ENCODE measurements at places on chromosomes 7 and 10. TPM values are rescaled to one million over a fixed set of nuclear protein-coding genes. Genes with fewer than 3 reads are reported as not detected.
A peak's percentile ranks its signal among the peaks of the same experiment; 100 is the strongest.

GRCh38 chr7:38880035-38880434 lies 29.0 kb downstream of the VPS41 start:
- no peak for DNase-seq

DNA sequence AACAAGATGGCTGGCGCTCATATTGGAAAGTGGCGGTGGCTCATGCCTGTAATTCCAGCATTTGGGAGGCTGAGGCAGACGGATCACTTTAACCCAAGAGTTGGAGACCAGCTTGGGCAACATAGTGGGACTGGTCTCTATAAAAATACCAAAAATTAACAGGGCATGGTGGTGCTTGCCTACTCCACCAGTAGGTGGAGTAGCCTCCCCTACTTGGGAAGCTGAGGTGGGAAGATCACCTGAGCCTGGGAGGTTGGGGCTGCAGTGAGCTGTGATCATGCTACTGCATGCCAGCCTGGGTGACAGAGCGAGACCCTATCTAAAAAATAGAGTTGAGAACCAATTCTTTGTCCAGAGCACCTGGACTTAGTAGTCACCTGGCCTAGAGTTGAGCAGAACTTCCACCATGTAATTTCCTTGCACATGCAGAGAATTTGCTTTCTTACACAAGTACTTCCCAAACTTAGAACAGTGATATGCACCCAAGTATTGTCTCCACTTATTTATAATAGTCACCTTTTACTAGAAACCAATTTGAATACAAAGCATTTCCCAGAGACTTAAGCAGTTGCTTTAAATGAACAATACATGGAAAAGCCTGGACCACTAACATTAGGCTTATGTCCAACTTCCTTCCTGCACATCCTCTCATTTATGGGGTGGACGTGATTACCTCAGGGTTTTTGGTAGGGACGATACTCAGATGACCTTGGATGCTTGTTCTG lies 15.9 kb downstream of the LAMB4 start:
- no peak for DNase-seq

DNA sequence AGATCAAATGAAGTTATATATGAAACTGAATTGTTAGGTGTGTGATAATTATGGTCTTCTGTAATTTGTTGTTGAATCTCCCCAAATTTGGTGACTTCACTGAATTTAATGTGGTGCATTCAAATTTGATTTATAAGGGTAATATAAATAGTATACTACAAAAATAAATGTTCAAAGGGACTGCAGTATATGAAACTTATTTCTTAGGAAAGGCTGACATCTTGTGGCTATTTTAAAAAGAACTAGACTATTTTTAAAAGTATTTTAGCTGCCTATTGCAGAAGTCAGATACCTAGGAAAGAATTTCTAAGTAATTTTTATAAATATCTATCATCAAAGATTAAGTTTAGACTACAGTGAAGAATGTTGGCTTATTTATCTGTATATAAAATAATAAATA lies 36.6 kb downstream of the ATRNL1 start:
- DNase-seq, result no peak

DNA sequence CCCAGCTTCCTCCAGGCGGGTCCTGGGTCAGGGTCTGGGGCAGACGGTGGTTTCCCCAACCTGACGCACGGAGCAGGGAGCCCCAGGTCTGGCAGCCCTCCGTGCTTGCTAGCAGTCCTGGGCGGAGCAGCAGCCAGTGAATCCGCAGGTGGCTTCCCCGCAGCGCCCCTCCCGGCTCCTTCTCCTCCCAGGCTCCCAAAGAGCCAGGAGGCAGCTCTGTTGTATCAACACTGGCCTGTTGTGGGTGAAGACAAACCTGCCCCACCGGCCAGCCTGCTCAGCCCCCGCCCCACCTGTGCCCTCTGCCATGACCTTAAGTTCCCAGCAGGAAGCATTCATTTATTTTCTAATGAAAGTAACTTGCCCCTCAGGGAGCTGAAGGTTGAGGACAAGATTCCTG lies 24.0 kb upstream of the TMEM213 start:
- no peak for DNase-seq

- DNase-seq, result no peak
Observed at GRCh38 chr7:154387252-154387651, 335.1 kb downstream of the DPP6 start.

DNA sequence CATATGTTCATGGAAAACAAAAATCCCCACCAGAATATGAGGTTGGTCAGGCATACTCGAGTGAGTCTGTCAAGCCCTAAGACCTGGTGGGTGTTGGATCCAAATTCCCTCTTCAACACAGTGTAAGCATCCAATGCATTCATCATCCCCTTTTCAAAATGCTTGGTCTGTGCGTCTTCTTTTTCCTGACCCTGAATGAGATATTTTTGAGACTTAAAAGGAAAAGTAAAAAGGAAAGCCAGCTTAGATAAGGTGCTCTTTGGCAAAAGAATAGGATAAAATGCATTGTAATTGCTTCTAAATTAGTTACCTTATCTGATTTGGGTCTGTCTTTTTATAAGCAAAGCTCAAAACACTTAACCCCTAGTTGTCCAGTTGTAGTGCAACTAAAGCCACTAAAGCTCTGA lies 331.5 kb downstream of the PTEN start:
- DNase-seq, result no peak

DNA sequence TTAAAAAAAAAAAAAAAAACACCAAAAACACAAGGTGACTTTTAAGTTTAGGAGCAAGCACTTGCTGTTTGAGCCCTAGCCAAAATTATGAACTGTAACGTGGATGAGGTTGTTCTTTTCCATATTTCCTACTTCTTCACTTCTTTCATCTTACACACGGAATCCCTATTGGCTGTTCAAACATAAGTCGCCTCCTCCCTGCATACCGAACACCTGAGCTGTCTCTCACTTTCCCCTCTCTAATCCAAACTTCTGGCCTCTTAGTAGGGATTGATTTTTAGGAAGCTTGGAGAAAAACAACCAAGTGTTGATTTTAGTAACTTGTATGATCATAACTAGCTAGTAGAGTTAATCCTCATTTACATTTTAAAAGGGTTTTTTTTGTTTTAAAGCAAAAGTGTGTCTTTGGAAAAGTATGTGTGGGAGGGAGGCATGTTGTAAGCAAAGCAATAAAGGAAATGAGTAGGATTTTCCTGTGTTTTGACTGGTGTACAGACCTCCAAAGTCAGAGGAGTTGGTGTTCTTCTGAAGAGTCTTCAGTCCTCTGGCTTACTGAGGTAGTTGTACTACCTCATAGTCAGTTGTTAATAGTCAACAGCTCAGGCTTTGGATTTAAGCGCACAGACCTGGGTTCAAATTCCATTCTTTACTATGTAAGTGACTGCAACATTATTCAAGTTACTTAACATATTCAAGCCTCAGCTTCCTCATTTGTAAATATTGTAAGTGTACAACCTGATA lies 39.3 kb downstream of the RABGEF1 start:
- DNase-seq, result no peak

DNA sequence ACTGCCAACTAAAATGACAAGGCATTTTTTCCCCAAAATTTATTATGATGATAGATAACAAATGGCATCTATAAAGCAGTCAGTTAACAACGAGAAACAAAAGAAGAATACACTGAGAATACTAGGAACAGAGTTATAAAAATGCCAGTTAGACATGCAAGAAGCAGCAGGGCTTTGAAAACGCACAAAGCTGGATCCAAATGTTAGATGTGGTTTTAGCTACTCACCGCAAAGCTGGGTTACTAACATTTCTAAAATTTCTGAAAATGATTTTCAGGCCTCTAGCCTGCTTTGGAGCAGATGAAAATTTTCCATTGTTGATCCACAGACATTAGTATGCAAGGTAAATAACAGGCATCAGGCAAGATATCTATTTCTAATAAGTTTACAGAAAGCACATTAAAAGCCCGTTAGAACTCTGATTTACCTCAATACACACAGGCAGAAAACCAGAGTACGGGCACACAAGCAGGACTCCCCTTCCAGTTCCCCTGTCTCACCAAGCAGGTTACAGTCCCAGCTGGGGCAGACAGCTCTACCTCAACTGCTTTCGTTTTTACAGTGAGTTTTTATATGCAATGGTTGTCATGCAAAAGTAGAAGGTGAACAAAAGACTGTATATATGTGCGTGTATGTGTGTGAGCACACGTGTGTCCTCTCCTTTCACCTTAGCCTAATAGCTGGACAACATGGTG lies 37.9 kb downstream of the GLI3 start:
- no peak for DNase-seq

- DNase-seq, result no peak
Observed at GRCh38 chr7:151687523-151688235, 168.0 kb upstream of the RHEB start.

GRCh38 chr10:34121125-34121753 lies 693.9 kb downstream of the PARD3 start:
- no peak for DNase-seq

DNA sequence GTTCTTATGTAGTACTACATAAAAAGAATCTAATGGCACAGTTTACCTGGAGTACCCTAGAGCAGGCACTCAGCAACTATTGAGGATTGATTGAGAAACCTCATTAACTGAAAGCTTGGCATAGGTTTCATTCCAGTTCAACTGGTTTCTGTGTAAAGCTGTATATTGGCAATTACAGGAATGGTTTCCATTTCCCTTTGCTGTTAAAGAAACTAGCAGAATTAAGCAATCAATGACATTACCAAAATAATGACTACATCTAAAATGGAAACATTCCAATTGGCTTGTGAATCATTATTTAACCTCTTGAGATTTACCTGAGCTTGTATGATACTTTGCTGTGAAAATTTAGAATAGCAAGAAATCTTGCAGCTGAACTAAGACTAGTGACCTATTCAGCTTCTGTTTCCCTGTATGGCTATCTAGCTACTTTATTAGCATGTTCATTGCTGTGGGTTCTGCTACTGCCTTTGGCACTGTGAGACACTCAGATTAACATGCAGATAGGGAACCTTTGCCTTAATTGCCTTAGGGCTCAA lies 33.5 kb upstream of the CADPS2 start:
- no peak for DNase-seq

DNA sequence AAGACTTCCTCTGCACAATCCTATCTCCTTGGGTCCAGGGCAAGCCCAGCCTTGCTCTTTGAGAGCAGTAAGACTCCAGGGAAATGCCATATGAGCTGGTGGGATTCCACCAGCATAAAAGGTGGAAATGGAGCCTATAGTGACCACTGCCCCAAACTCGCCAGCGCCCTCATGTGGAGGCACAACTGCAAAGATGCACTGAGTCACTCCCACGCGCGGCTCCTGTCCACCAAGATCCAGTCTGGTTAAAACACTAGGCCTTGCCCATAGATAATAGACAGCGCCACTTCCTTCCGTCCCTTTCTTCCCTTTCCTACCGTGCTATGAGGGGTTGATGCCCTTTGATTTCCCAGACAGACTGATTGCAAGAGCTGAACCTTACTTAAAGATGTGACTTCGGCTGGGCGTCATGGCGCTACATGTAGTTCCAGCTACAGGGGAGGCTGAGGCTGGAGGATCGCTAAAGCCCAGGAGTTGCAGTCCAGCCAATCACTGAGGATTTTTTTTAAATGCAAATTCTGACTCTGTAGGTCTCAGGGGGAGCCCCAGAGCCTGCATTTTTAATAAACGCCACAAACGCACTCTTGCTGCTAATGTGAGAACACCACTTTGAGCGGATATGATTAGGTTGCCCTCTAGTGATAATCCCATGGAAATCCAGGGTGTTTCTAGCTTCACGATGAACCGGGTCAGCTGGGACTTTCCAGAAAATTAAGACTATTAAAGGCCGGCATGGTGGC lies 136.5 kb downstream of the EPC1 start:
- no peak for DNase-seq

GRCh38 chr10:122182308-122182707 lies 88.8 kb upstream of the BTBD16 start:
- DNase-seq, result no peak

DNA sequence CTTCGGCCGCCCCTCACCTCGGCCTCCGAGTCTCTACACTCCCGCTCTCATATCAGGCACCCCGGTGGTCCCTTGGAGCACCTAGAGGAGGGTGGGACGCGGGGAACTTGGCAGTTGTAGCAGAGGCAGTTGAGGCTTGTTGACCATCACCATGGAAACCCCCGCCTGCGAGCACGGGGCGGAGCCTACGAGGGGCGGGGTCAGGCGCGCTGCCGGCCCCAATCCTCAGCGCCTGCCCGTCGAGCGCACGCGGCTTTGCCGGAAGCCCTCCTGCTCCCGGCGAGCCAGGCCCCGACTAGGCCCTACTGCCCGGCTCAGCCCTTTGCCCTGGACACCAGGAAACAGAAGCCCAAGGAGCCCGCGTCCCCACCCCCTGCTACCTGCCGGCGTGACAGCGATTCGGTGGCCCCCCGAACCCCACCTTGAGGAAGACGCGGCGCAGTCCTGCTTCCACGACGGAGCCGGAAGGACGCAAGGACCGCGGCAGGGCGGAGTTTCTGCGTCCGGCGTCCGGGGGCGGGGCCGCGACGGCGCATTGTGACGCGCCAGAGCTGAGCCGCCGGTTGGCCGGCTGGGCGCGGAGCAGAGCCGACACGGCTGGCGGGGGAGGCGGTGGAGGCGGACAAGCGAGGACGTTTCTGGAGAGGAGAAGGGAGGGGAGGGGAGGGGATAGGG lies at the start of gene HNRNPF:
HNRNPF (minus strand) TSS at position 477 of the 675 bp plus-strand sequence. CDS start 21,302 bp downstream, outside the sequence.
- peak; percentile 97 for DNase-seq

GRCh38 chr10:97676770-97677581 lies 10.1 kb downstream of the AVPI1 start:
- DNase-seq, result no peak

DNA sequence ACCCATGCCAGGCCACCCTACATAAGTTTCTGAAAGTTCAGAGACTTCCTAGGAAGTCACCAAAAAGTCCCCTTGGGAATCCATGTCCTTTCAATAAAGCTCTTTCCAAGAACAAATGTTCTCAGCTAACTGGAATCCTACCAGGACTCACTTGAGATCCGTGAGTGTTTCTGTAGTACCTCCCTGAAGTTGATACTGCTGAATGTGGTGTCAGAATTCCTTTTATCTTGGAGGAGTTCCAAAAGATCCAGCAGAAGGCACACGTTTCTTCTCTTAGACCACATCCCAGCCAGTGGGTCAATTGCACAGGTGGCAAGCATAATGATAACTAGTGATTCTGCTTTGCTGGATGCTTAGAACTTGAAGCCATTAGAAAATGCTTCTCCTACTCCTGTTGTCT lies 689.7 kb upstream of the IGFBP3 start:
- DNase-seq, result no peak

GRCh38 chr7:97680622-97681021 lies 51.3 kb upstream of the TAC1 start:
- DNase-seq, result no peak

GRCh38 chr10:23067337-23067736 lies 28.0 kb upstream of the MSRB2 start:
- DNase-seq, result no peak

The SPDYE6 gene
- total RNA-seq, result not detected

The CDK1 gene
- total RNA-seq, result 233 TPM

The SYNPO2L gene
- not detected for total RNA-seq

The PLXDC2 gene
- not detected for total RNA-seq

The TMEM176A gene
- not detected for total RNA-seq

The VWDE gene
- total RNA-seq, result 6.3 TPM

The POLR1F gene
- total RNA-seq, result 26.0 TPM

The NFE2L3 gene
- total RNA-seq, result 24.0 TPM

The FRMPD2 gene
- total RNA-seq, result not detected

The TCAF2 gene
- total RNA-seq, result 73.2 TPM

The SLC29A4 gene
- total RNA-seq, result 5.3 TPM

The NPC1L1 gene
- 0.06 TPM for total RNA-seq

The ALOX5 gene
- total RNA-seq, result 1.7 TPM

The HOXA10 gene
- total RNA-seq, result not detected

The ATRNL1 gene
- total RNA-seq, result 0.62 TPM

The TUBAL3 gene
- not detected for total RNA-seq

Measured in activated naive CD4-positive, alpha-beta T cell treated with anti-CD3 and anti-CD28 coated beads, Interleukin-2, amount 50 U/mL, for 72 hours (primary cell).